ENCODE measurements at places on chromosomes 12 and 14. TPM values are rescaled to one million over a fixed set of nuclear protein-coding genes. Genes with fewer than 3 reads are reported as not detected.

DNA sequence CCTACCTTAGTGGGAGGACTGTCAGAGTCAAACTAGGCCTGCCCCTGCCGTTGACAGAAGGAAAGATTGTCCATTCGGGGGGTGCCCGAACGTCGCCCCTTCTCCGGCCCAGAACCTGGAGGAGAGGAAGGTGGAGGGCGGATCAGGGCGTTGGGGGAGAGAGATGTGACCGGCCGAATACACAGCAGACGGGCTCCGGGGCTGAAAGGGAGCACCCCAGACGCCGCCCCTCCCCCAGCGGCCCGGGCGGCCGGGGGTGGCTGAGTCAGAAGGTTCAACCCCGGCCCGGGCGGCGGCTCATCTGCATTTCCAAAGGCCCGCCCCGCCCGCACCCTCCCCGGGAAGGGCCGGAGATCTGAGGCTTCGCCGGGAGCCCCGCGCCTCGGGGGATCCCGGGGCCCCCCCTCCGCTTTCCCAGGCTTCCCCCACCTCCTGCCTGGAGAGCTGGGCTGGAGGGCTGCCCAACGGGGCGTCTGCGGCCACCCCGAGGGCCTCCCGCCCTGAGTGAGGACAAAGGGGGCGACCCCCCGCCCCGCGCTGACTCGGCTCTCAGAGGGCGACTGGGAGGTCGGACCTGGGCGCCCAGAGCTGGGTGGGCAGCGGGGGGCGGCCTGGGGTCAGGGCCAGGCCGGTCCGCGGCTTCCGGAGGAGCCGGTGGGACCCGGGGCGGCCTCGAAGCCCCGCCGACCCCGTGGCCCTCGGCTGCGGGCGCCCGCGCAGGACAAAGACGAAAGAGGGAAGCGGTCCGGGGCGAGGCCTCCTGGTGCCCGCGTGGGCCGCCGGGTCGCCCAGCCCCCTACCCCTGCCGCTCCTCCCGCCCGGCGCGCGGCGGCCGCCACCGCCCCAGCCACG is 3.7 kb upstream of the SETD1B start:
- DNase-seq, result peak; percentile 77
- no peaks in the 10 kb centered on the region for H3K27me3 ChIP-seq
- H3K27ac ChIP-seq, result peak overlapping the region; percentile 99
- peak overlapping the region; percentile 65 for H3K4me3 ChIP-seq
- no peaks in the 10 kb centered on the region for H3K36me3 ChIP-seq
- H3K4me1 ChIP-seq, result peaks cover 52% of the 10 kb centered on the region

DNA sequence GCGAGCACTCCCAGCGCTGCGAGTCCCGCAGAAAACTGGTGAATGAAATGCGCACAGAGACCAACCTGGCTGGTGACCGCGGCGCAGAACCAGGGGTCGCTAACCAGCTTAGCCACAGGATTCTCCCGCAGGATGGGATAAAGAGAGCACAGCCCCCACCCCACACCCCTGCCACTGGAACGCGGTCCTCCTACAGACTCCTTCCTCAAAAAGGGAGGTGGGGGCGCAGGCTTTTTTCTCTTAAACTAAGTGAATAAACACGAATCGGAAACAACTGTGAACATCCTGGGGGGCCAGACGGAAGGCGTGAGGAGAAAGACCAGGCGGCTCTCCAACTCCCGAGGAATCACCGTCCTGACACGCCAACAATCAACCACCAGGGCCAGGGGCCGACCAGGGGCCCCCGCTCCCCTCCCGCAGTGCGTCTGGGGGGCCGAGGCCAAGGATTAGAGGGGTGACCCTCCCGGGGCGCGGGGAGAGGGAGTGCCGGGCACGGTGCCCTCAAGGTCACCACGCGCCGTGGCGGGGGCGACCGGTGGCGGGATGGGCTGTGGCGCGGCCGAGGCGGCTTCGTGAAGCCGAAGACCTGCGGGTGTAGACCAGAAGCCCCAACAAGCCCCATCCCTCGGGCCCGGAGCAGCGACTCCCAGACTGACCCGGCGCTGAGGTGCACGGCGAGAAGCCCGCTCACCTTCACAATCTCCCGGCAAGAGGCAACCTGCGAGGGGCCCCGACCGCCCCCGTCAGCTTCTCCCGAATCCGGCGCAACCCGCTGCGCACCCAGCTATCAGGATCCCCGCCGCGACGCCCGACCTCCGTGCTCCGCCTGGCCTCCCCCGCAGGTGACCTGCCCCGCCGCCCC is 704 bp downstream of the ATP2B1 start:
- H3K27me3 ChIP-seq, result no peaks in the 10 kb centered on the region
- no peak for DNase-seq
- no peaks in the 10 kb centered on the region for H3K36me3 ChIP-seq
- peak overlapping the region; percentile 74 for H3K4me3 ChIP-seq

DNA sequence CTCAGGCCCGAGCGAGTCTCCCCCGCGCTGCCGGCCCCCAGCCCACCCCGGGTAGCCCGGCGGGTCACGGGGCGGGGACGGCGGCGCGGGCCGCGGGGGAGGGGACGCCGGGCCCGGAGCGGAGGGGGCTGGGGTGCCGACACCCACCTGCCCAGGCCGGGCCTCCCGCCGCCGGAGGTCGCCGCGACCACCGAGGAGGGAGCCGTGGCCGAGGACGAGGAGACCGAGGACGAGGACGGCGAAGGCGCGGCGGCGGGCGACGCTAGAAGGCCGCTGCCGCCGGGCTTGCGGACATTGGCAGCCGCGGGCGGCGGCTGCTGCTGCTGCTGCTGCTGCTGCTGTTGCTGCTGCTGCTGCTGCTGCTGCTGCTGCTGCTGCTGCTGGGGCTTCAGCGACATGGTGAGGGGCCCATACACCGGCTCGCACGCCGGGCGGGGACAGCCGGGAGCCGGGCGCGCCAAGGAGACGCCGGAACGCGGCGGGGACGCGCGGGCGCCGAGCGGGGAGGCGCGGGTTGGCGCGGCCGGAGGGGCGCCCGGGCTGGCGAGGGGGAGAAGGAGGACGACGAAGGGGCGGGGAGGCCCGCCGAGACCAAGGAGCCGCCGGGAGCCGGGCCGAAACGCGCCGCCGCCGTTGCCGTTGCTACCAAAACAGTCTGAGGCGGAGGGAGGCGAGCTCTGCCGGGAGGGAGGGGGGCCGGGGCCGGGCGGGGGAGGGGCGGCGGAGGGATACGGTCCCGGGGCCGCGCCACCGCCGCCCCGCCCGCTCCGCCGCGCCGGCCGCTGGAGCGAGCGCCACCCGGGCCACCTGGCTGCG is at the start of gene ATXN2:
Gene ATXN2 (minus strand): TSS at position 679 of the 816 bp plus-strand sequence. CDS start 281 bp downstream, at position 398.
- H3K4me1 ChIP-seq, result peaks cover 12% of the 10 kb centered on the region
- H3K4me3 ChIP-seq, result peak within 1 kb of the TSS; percentile 88
- DNase-seq, result no peak
- no peaks in the 10 kb centered on the region for H3K36me3 ChIP-seq

DNA sequence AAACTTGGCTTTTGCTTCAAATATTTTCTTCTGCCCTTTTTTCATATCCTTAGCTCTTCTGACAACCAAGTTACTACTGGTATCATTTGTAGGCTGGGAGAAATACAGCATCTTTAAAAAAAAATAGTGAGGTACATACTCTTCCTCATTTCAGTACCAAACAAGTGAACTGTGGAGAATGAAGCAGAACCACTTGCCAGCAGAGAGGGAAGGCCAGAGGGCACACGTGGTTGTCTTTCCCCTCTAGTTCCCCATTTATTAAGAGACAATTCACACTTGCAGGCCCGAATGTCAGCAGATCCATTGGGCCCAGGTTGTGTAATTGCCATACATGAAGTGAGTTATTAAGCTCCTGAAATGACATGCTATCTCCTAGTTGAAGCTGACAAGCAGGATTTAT is 3.2 kb downstream of the SUSD6 start:
- H3K27me3 ChIP-seq, result no peaks in the 10 kb centered on the region
- H3K4me1 ChIP-seq, result peaks cover 41% of the 10 kb centered on the region
- no peak overlapping the region for H3K27ac ChIP-seq
- DNase-seq, result no peak

DNA sequence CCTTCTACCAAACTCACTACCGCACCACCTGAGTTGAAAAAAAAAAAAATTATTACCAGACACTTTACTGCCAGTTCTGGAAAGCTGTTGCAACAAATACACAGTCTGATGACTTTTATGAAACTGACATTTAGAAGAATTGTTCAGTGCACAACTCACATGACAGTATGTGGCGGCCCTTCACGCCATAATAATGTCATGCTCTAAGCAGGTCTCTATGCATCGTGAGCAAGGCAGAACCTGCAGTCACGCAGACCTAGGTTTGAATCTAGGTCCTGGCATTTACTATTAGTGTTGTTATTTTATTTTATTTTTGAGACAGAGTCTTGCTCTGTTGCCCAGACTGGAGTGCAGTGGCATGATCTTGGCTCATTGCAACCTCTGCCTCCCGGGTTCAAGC is 8.1 kb downstream of the MYL2 start:
- H3K4me1 ChIP-seq, result peaks cover 5% of the 10 kb centered on the region
- H3K4me3 ChIP-seq, result no peak overlapping the region
- DNase-seq, result no peak
- H3K36me3 ChIP-seq, result no peaks in the 10 kb centered on the region
- no peak overlapping the region for H3K27ac ChIP-seq
- no peaks in the 10 kb centered on the region for H3K27me3 ChIP-seq

GRCh38 chr12:286531-287300 is 24.1 kb upstream of the SLC6A13 start:
- peaks cover 22% of the 10 kb centered on the region for H3K36me3 ChIP-seq
- DNase-seq, result no peak
- H3K4me3 ChIP-seq, result no peak overlapping the region
- H3K27me3 ChIP-seq, result no peaks in the 10 kb centered on the region
- peaks cover 5% of the 10 kb centered on the region for H3K4me1 ChIP-seq

- no peak overlapping the region for H3K4me3 ChIP-seq
- H3K36me3 ChIP-seq, result peaks cover 75% of the 10 kb centered on the region
- H3K4me1 ChIP-seq, result no peaks in the 10 kb centered on the region
- no peak for DNase-seq
Measured at GRCh38 chr12:124352839-124353238, 57.9 kb downstream of the RFLNA start.

- no peak for DNase-seq
- H3K27ac ChIP-seq, result no peak overlapping the region
- H3K27me3 ChIP-seq, result no peaks in the 10 kb centered on the region
- H3K4me3 ChIP-seq, result no peak overlapping the region
- no peaks in the 10 kb centered on the region for H3K4me1 ChIP-seq
- peaks cover 20% of the 10 kb centered on the region for H3K36me3 ChIP-seq
Measured at GRCh38 chr12:45349916-45350315, 134.0 kb downstream of the ANO6 start.

- H3K4me3 ChIP-seq, result no peak overlapping the region
- no peaks in the 10 kb centered on the region for H3K36me3 ChIP-seq
- no peak for DNase-seq
- H3K4me1 ChIP-seq, result no peaks in the 10 kb centered on the region
- H3K27ac ChIP-seq, result no peak overlapping the region
Measured at GRCh38 chr14:92930737-92931602, 8.0 kb downstream of the CHGA start.

GRCh38 chr12:118312578-118312977 is 60.1 kb downstream of the TAOK3 start:
- no peak overlapping the region for H3K4me3 ChIP-seq
- no peak overlapping the region for H3K27ac ChIP-seq
- DNase-seq, result peak; percentile 20
- no peaks in the 10 kb centered on the region for H3K27me3 ChIP-seq

DNA sequence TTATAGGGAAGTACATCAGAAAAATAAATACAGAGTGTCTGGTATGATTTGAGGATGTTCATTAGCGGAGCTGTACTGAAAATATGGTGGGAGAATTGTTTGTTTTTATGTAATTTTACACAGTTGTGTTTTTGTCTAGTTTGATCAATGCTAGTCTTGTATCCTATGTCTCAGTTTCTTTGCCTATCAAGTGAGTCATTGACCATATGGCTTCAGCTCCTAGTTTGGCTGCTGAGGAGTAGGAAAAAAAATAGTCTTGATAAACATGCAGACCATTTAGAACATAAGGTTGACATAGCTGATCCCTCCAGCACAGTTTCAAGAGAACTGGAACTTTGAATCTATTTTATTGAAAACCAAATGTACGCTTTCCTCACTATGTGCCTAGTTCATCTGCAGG is 1292.1 kb upstream of the FLRT2 start:
- no peak overlapping the region for H3K27ac ChIP-seq
- DNase-seq, result no peak
- H3K36me3 ChIP-seq, result no peaks in the 10 kb centered on the region
- H3K4me1 ChIP-seq, result no peaks in the 10 kb centered on the region
- H3K27me3 ChIP-seq, result no peaks in the 10 kb centered on the region

GRCh38 chr12:46896680-46897079 is 70.9 kb upstream of the SLC38A4 start:
- no peak overlapping the region for H3K4me3 ChIP-seq
- no peaks in the 10 kb centered on the region for H3K4me1 ChIP-seq
- no peaks in the 10 kb centered on the region for H3K36me3 ChIP-seq
- no peak overlapping the region for H3K27ac ChIP-seq

GRCh38 chr12:46266382-46266791 is 2.5 kb downstream of the SLC38A1 start:
- peak overlapping the region; percentile 67 for H3K27ac ChIP-seq
- no peaks in the 10 kb centered on the region for H3K27me3 ChIP-seq
- peaks cover 23% of the 10 kb centered on the region for H3K4me1 ChIP-seq

DNA sequence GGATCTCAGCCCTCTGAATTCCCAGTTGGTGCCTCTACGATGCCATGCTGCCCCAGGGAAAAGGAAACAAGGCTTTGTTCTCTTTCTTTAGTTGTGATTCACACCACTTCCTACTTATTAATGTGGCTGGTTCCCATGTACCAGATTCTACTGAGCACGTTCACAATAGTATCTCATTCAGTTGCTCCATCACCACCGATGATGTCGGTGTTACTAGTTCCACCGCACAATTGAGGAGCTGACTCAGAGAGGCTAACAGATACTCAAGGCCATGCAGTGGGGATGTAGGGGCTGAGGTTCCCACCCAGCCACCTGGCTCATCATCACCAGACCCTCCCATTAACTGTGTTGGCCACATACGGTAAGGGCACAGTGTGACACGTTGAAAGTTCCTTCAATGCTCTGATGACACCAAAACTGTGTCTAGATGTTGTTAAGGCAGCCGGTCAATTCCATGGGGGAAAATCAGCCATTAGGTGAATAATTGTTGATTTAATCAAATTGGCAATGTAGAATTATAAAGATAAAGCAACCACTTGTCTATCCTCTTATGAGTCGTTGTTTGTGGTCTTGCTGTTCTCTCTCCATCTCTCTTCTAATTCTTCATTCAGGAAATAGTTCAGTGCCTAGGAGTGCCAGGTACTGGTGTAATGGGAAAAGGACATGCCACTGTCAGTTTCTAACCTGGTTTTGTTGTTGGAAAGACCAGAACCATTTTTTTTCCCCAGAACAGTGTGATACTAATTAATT is 244.2 kb upstream of the CRY1 start:
- no peak overlapping the region for H3K4me3 ChIP-seq
- no peak for DNase-seq
- no peak overlapping the region for H3K27ac ChIP-seq
- no peaks in the 10 kb centered on the region for H3K27me3 ChIP-seq
- H3K4me1 ChIP-seq, result no peaks in the 10 kb centered on the region

KRT1 gene
- not detected for total RNA-seq

ANKS1B gene
- 3.0 TPM for total RNA-seq

LRRC23 gene
- 5.0 TPM for total RNA-seq

OVCH1 gene
- total RNA-seq, result not detected

EIF2S3B gene
- total RNA-seq, result 6.0 TPM

RASSF8 gene
- 24.2 TPM for total RNA-seq

MGAT4C gene
- total RNA-seq, result 1.2 TPM

MEG3 gene
- not detected for total RNA-seq

ANKRD9 gene
- 7.9 TPM for total RNA-seq

HOXC9 gene
- total RNA-seq, result not detected

All from astrocyte (in vitro differentiated cells and primary cell).